ENCODE measurements at places on chromosomes 4 and X.

DNA sequence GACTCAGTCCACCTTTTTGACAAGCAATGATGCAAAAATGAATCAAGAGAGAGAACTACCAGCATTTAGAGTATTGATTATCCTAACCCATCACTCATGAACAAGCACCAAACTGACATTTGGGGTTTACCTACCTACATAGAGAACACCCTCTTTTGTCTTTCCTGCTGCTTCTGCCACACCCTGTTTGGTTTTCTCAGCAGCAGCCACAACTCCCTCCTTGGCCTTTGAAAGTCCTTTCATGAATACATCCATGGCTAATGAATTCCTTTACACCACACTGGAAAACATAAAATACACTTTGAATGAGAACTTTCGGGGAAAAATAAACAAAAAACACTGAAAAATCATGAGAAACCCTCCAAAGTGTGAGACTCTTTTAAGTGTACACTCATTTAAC lies 1.5 kb downstream of the SNCA start:
- no peak for DNase-seq

DNA sequence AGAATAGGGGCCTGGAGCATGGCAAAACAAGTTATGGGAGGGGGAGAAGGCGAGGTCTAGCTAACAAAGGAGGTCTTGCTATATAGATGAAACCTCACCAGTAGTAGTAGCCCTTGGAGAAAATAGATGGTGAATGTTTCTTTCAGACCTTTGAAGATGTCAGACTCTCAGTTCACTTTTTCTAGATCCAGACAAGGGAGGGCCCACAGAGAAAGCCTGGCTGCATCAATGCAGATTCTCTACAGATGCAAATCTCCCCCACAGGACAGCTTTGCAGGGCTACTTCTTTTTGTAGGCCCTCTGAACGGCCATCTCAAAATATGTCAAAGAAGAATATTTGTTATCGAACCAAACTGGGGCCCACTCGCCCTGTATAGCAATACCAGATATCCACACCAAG lies 159.7 kb downstream of the ANK2 start:
- DNase-seq, result no peak

- DNase-seq, result no peak
Observed at GRCh38 chr4:138522366-138522765, 280.2 kb upstream of the SLC7A11 start.

DNA sequence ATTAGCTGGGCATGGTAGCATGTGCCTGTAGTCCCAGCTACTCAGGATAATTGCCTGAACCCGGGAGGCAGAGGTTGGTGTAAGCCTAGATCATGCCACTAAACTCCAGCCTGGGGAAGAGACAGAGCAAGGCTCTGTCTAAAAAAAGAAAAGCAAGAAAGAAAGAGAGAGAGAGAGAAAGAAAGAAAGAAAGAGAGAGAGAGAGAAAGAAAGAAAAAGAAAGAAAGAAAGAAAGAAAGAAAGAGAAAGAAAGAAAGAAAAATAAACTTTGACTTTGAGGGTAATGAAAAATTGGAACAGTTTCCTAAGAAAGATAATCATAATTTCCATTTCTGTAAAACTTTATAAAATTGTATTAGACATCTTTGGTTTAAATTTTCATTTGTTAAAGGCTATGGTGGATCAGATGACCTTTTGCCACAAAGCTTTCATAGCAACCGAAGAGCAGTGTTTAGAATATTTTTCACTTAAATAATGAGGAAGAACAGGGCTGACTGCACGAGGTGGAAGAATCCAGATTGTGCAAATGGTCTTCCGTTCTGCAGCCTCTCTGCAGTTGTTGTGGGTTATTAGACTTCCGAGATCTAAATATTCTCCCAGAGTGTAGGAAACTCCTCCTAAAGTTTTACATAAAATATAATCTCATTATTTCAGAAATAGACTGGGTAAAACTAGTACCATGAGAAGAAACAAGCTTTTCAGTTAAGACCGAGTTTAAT lies 55.9 kb downstream of the RBM47 start:
- no peak for DNase-seq

DNA sequence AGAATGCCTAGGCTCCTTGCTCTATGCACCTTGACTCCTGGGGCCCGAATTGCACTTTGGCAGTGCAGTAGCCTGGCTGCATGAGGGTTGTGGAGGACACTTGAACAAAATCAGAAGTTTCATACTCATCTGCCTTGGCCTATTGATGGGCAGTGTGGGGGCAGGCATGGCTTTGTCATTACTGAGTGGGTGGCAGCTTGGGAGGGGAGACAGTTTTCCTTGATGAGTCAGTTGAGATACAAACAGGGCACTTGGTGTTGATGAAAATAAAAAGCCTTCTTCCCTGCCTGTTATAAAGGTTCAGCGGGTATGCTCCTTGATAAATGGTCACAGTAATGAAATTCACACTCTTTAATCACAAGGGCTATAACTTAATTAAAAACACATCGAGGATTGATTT lies 126.8 kb upstream of the MAMLD1 start:
- DNase-seq, result no peak

Measured in NCI-H226 (cell line).